ENCODE measurements at places on chromosomes 3 and 15. TPM values are rescaled to one million over a fixed set of nuclear protein-coding genes. Genes with fewer than 3 reads are reported as not detected.

DNA sequence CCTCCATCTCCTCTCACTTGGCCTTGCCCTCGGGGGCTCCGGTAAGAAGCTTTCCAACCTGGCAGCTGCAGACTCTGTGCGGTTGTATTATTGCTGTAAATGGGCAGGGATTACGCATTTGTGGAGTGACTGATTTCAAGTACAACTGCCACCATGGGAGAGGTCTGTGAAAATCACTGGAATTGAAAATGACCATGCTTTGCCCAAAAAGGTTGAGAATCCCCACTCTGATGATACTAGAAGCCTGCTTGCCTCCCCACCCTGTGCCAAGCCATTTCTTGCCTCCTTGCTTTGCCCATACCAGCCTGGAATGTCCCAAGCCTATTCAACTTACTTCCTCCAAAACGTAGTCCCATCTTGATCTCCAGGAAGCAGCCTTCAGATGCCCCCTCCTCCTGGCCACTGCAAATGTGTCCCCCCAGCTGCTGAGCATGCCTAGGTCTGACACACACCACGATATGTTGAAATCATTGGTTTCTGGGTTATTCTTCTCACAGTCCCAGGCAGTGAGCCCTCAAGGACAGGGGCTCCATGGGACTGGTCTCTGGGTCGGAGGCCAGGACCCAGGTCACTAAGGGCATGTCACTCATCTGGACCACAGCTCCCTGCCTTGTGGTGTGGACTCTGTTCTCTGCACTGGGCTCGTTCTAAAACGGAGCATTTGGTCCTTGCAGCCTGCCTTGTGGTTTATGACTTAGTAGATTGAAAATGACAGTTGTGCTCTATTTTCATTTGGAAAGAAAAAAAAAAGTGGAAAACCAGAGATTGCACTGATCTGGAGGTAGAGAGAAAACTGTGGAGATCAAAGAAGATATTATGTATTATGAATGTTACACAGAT lies 42.9 kb downstream of the SMAD3 start:
- H3K36me3 ChIP-seq = no peaks in the 10 kb centered on the region
- DNase-seq = no peak
- H3K27ac ChIP-seq = peak overlapping the region; percentile 72
- H3K27me3 ChIP-seq = no peaks in the 10 kb centered on the region

PRR20G gene
- not detected for total RNA-seq

ASB14 gene
- not detected for total RNA-seq

SAMD7 gene
- not detected for total RNA-seq

DNA sequence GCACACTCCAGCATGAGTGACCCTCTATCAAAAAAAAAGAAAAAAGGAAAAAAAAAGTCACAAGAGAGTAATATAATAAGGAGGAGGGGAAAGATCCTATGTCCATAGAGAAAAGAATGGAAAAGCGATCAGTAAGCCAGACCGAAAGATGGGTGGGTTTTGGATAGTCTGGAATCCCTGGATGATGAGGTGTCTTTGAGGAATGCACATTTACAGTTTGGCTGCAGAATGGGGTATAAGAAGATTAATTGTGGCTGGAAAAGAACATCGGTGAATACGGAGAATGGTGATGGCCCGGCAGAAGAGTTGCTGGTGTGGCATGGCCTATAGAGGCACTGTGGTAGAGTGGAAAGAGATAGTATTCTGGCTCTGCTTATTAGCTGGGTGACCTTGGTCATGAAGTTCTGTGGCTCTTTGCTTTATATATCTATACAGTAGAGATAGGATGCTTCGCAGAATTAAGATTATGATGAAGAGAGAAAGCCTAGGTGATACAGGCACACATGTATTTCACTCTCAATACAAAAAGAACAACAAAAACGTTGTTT lies 187.9 kb downstream of the AKAP13 start:
- no peaks in the 10 kb centered on the region for H3K27me3 ChIP-seq
- no peaks in the 10 kb centered on the region for H3K36me3 ChIP-seq
- H3K27ac ChIP-seq = no peak overlapping the region
- no peaks in the 10 kb centered on the region for H3K4me1 ChIP-seq

DNA sequence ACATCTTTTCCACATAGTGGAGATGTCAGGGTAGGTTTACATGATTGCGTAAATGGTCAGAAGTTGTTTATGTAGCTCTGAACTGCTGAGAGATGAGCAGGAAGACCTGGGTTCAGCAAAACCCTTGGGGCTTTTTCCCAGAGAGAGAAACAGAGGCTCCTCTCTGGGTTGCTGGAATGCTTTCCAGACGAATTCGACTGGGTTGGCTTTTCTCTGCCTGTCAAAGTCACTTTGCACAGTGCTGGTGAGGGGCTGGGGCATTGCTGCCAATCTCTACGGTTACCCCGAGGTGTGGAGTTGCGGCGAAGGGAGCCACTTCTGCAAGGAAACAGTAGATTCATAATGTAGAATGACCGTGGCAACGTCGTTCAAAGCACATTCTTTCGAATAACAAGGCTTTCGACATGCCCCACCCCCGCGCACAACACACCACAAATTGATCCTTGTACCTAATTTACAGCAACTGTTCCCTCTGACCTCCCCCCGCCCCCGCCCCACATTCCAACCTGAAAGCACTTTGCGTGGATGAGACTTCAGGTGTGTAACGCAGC lies 950 bp upstream of the CNTN4 start:
- H3K27me3 ChIP-seq = peaks cover 68% of the 10 kb centered on the region
- peak overlapping the region; percentile 26 for H3K27ac ChIP-seq
- H3K4me1 ChIP-seq = peaks cover 18% of the 10 kb centered on the region
- peak overlapping the region; percentile 54 for H3K4me3 ChIP-seq

DNA sequence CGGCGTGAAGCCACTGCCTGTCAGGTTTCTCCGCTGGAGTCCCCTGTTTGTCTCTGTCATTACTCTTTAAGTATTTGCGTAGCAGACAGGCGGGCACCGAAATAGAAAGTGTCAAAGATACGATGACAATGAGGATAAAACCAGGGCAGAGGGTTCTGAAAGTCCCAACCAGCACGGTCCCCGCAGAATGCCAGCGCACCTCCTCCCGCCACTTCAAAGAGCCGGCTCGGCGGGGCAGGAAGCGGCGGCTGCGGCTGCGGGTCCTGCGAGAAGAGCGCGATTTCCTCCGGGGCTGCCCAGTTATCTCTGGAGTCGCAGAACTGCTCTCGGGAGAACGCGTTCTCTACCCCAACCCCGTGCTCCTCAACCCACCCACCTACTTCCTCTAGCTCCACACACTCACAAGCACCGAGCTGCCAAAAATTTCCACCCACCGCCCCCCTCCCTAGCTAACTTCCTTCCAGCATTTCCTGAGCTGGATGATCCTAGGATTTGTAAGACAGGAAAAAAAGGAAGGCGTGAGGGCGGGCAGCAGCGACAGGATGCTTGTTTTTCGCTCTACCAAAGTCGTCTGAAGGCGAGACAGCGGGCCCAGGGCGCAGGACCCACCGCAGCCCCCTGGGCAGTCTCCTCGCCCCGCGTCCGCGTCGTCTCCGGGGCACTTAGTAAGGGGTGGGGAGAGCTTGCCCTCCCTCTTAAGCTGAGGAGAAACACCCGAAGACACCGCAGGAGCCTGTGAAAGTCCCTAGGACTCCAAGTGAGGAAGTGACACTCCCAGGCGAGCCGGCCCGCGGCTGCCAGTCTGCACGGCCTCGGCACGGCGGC lies at the start of gene ARHGAP31:
TSS of gene ARHGAP31 (plus strand) at position 513 of the 825 bp plus-strand sequence. CDS start 522 bp downstream, outside the sequence.
- H3K27me3 ChIP-seq = no peaks in the 10 kb centered on the region
- H3K36me3 ChIP-seq = peaks cover 3% of the 10 kb centered on the region
- H3K4me3 ChIP-seq = peak within 1 kb of the TSS; percentile 89
- H3K4me1 ChIP-seq = peaks cover 26% of the 10 kb centered on the region
- DNase-seq = peak; percentile 86

DNA sequence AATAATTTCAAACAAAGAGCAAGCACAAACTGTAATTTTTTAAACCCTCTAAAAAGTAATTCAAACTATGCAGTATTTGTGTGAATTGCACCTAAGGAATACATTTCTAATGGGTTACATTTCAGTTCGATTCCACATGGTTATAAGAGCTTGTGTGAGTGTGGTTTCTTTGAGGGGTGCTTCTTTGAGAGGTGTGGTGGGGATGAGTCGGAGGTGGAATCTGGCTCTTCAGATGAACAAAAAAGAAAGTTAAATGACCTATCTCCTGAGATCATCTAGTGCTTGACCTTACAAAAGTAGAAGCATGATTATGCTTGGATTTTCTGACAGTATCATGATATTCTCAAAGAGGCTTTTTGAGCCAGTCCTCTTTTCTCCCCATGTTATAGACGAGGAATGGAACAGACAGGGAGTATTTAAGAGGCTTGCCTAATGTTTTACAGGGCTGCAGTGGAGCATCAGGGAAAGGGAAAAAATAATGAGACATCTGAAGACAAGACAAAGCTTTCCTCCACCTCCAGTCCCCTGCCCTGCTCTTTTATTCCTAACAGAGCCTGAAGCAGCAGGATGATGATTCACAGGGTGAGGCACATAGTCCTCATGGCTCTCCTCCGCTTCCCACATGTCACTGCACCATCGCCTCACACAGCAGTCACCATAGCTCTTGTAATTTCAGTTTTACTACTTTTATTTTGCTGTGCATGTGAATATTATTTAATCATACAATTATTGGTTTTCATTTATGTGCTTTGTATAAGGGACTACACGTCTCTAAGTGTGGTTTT lies 82.0 kb downstream of the LYSMD4 start:
- no peak for DNase-seq
- H3K36me3 ChIP-seq = no peaks in the 10 kb centered on the region
- no peaks in the 10 kb centered on the region for H3K4me1 ChIP-seq
- no peaks in the 10 kb centered on the region for H3K27me3 ChIP-seq
- H3K4me3 ChIP-seq = no peak overlapping the region

DNA sequence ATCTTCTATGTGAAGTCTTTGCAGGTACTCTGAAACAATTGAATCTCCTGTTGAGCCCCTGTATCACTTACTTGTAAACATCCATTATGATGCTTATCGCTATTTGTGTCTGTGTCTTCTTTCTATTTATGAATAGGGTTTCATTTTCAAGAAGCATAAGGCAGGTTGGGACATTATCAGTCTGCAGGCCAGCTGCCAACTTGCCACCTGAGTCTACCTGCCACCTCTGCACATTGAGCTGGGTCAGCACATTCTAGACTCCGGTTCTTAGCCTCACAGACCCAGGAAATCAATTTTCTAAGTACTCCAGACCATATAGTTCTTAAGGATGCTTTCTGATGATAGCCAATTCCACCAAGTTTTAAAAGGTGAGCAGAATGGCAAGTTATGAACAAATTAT lies 105.7 kb upstream of the MCTP2 start:
- H3K27ac ChIP-seq = no peak overlapping the region
- H3K4me1 ChIP-seq = peaks cover 9% of the 10 kb centered on the region
- H3K27me3 ChIP-seq = no peaks in the 10 kb centered on the region
- no peak overlapping the region for H3K4me3 ChIP-seq
- no peak for DNase-seq
- H3K36me3 ChIP-seq = no peaks in the 10 kb centered on the region

DNA sequence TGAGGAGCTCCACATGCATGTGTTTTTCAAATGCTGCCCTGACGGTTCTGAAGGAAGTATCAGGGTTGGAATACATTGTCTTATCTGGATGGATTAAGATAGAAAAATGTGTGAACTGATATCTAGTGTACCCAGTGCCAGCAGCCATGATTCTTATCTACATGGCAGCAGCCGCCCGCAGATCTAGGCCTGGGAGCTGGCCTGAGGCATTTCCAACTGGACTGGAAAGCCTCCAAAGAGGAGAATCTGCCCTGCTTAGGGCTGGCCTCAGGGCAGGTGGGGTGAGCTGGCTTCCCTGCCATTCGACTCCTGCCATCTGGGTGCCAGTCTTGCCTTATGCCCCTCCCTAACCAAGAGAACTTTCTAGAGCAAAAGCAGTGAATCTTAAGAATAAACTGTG lies 125.8 kb downstream of the SSR3 start:
- H3K4me3 ChIP-seq = no peak overlapping the region
- peak overlapping the region; percentile 71 for H3K27ac ChIP-seq
- DNase-seq = no peak
- no peaks in the 10 kb centered on the region for H3K27me3 ChIP-seq
- peaks cover 16% of the 10 kb centered on the region for H3K4me1 ChIP-seq
